Muscle of back (tissue), 13 donors: ENCODE measurements at places on chromosomes 16 and 17.

DNA sequence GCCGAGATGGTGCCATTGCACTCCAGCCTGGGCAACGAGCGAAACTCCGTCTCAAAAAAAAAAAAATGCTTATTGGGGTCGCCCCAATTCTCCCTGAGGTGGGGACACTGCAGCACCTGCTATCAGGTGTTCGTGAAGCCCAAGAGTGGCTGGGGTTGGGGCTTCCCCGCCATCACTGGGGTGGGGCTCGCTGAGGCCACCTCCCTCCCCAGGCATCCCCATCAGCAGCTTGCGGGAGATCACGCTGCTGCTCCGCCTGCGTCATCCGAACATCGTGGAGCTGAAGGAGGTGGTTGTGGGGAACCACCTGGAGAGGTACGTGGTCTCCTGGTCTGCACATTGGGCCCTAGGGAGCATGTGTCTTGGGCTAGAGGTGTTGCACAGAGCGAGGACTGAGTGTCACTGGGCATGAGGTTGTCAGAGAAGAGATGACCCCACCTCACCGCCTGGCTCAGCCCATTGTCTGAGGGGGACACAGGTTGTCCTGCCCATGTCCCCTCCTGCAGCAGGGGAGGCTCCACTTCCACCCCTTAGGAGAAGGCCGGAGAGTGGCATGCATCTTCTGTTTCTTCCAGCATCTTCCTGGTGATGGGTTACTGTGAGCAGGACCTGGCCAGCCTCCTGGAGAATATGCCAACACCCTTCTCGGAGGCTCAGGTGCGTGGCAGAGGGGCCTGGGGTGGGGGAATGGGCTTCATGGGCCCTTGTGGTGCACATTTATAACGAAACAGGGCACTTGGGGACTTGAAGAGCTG lies 4.9 kb downstream of the CDK10 start:
- DNase-seq, result no peak

DNA sequence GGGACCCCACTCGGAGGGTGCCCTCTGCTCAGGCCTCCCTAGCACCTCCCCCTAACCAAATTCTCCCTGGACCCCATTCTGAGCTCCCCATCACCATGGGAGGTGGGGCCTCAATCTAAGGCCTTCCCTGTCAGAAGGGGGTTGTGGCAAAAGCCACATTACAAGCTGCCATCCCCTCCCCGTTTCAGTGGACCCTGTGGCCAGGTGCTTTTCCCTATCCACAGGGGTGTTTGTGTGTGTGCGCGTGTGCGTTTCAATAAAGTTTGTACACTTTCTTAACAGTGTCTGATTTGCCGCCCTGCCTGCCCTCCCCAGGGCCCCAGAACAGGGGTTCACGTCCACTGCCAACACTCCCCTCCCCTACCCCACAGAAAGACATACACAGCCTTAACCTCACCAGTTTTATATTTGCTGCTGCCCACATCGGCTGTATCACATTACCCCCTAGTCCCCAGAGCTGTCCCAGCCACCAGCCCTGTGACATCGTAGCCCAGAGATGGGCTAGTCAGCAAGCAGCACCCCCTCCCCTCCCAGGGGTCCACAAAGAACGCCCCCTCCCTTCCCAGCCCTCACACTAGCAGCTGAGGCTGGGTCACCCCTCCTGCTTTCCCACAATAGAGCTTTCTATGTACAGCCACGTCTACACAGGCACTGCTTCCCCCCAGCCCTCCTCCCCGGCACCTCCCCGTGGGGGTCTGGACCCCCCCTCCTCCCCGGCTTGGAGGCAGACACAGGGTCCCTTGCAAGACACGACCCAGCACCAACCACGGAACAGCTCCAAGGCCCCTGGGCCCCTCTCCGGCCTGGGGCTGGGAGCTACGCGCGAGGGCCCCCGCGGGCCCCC lies 7.9 kb downstream of the GRN start:
- DNase-seq, result no peak

GRCh38 chr16:76464955-76465620 lies 187.9 kb downstream of the CNTNAP4 start:
- DNase-seq, result no peak

- DNase-seq, result no peak
Measured at GRCh38 chr16:55534756-55535155, 25.9 kb downstream of the LPCAT2 start.

GRCh38 chr17:63741143-63741407 lies 524 bp downstream of the STRADA start:
- DNase-seq, result no peak

- DNase-seq, result peak; percentile 39
Measured at GRCh38 chr17:36072431-36073121, 8.5 kb downstream of the CCL18 start.

DNA sequence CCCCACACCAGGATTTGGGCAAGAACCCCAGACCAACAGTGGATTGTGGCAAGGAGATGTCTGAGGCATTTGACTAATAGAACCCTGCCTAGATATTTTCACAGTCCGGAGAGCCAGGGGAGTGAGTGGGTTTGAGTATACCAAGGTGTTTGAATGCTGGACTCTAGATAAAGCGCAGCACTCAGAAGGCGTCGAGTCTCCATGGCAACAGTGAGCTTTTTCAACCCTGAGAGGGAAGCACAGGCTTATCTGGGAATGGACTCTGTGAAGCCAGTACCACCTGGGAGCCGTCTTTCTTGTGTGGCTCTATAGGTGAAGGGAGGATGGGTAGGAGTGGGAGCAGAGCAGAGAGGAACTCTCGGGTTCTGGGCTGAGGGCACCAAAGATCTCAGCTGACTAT lies 147.0 kb downstream of the SHISA6 start:
- DNase-seq, result no peak

- no peak for DNase-seq
Measured at GRCh38 chr17:339193-340061, 13.2 kb downstream of the RPH3AL start.

DNA sequence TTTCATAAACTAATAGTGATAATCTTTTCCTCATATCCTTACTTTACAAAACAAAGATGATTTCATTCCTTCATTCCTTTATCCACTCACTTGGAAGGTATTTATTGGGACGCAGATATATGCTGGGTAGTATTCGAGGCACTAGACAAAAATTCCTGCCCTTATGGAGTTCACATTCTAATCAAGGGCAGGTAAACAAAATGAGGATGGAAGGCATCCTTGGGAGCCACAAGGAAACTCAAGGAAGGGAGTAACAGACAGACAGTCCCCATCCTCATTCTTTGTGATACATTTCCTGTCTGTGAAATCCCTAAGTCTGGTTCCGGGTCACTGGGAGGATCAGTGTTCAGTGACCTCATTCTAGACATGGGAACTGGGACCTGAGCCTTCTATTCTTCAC lies 45.2 kb downstream of the SLC6A2 start:
- DNase-seq, result no peak

GRCh38 chr17:5707482-5707881 lies 123.2 kb upstream of the NLRP1 start:
- DNase-seq, result no peak

DNA sequence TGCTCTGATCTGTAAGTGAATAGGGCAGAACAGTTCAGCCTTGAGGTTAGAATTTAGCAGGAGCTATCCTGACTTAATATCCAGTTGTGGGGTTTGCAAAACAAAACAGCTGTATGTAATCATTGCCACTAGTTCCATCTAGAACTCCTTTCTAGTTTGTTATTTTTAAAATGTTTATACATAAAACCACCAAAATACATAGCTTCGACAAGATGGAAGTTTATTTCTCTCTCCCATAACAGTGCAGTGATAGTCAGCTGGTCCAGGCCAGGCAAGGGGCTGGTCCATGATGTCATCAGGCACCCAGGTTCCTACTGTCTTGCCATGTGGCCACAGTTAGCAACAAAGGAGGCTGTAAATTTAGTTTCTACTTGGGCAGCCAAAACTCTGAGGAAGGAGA lies 10.5 kb upstream of the PLK1 start:
- no peak for DNase-seq

- DNase-seq, result no peak
Measured at GRCh38 chr17:71902894-71903506, 217.8 kb upstream of the SOX9 start.

GRCh38 chr16:81357711-81358260 lies 43.0 kb downstream of the GAN start:
- DNase-seq, result no peak

DNA sequence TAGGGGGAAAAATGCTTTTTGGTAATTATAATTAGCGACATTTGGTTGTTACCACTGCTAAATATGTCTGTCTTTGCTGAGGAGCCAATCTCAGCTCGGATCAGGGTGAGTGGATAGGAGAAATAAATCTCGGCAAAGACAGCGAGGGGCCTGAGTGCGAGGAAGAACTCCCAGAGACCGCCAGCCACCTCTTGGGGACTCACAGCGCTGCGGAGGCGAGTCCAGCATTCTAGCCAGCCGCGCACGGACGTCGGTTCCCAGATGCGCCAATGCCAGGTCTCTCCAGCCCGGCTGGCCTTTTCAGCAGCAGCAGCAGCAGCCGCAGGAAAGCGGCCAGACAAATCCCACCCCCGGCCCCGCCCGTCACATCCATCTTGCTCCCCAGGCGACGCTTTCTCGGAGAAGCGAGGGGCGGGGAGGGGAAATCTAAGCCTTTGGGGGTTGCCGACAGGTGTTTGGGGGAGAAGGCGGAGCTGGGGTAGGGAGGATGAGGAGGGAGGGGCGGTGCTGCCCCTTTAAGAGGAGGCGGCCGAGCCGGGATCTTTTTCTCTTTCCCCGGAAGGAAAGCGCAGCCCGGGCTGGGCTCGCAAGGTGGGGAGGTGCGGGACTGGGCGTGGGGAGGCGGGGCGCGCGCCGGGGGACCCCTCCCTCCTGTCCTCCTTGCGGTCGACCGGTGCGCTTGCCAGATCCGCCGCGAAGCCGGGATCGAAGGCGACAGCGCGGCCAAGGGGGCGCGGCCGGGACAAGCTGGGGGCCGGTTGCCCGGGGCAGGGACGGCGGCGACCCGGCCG lies at the start of gene ITGA3:
TSS of gene ITGA3 (plus strand) at position 685 of the 791 bp plus-strand sequence. CDS start 330 bp downstream, outside the sequence.
- no peak for DNase-seq

- DNase-seq, result no peak
Measured at GRCh38 chr16:929227-930073, 41.3 kb downstream of the LMF1 start.
